ENCODE measurements at places on chromosomes 1 and 21.

- DNase-seq = peak; percentile 43
Observed at GRCh38 chr1:240092301-240093119, 827 bp downstream of the FMN2 start.

DNA sequence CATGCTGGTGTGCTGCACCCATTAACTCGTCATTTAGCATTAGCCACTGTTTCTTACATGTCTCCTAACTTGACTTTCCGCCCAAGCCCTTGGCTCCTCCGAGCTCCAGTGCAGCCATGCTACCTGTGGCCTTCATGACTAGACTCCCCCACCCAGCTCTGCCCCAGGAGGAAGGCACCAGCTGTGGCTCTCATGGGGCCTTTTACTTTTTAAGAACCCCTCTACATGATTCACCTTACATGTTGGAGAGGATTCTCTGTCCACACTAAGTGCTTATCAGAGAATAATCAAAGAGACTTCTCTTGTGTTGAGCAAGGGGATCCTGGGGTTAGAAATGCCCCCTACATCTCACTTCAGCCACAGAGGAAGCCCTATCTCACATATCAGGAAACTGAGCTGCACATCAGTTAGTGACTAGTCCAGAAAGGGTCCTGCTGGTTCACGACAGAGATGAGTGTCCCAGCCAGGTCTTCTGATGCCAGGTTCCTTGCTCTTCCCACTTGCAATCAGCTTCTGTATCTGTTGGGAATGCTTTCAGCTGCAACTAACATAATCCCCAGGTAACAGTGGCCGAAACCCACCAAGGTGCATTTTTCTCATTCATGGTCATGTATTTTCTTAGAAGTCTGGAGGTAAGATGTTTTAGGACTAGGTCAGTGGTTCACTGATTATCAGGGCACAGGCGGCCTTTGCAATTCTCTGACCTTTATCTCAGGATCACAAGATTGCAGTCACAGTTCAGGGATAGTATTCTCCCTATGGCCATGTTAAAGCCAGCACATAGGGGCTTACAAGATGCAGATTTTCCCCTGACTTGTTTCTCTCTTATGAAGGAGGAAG lies 45.9 kb downstream of the KLHDC7A start:
- no peak for DNase-seq

DNA sequence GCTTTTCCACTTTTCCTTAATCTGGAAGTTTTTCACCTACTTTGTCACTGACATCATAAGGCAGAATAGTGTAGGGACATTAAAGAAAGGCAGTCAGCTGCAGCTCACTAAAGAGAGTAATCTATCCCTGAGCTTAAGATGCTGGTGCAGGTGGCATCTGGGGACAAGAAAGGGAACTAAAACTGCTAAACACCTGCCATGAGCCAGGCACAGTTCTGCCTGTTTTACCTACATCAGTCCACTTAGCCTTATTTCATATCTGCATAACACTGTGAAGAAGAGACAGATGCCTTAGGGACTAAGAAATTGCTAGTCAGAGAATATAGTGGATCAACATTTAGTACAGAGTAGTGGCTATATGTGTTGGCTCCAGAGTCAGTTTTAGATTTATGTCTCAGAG lies 88.1 kb downstream of the GPATCH2 start:
- DNase-seq = no peak

DNA sequence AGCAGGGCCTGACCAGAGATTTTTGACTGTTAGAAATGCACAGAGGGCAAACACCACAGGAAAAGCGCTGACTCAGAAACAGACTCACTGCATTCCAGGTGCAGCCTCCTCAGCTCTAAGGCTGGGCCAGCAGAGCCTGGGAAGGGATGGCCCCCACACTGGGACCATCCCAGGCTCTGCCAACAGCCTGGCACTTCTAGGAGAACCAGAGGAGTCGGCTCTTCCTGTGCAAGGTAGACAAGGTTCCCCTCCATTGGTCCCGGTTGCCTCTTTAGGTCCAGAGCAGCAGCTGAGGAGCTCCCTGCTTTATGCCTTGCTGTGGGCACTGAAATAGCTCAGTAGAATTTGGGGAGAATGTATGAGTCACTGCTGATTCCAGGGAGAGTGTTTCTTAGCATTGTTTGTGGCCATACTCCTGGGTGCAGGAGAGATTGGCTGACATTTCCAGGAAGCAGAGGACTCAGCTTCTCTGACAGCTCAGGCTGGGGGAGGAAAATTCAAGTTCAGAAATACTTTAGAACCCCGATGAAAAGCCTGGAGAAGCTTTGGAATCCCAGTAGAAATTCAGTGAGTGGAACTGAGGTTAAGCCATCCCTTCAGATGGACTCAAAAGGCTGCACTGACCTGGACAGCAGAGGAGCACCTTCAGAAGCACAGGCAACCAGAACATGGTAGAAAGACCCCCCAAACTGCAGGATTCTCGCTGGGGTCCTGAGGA lies 19.7 kb downstream of the PRAMEF1 start:
- no peak for DNase-seq

DNA sequence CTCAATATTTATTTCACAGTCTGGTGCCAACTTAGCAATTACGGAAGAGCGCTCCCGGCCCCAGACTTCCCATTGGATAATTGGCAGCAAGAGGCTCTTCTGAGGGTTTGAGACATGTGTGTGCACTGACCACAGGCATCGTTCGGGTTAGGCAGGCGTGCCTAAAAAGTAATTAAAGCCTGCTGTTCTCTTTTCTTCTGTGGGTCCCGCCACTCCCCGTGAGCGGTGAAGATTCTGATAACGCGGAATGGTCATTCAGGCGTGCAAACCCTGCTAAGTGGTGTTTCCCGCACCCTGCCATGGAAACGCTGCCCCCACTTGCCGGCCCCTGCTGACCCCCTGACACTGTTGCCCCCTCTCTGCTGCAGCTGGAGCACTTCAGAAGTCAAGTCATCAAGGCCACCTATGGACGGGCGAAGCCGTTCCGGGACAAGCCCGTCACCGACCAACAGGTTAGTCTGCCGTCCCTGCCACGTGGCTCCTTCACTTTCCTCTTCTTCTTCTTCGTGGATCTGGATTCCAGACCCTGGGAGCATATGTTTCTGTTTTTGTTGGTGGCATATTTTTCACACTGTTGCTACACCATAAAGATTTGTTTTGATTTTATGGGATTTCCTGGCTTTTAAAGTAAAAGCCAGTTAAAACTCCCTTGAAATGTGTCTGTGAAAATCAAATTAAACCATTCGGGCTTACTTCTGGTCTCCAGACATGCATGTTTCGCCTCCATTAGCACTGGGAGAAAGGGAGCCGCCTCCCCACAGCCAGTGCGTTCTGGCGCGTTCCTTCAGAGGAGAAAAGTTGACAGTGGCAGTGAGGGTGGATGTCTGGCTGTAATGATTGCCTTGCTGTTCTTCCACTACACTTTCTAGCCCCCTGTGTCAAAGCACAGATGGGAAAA lies 79.9 kb downstream of the FHAD1 start:
- no peak for DNase-seq

- DNase-seq = peak; percentile 64
Observed at GRCh38 chr21:37220433-37220980, 46.6 kb downstream of the VPS26C start.

DNA sequence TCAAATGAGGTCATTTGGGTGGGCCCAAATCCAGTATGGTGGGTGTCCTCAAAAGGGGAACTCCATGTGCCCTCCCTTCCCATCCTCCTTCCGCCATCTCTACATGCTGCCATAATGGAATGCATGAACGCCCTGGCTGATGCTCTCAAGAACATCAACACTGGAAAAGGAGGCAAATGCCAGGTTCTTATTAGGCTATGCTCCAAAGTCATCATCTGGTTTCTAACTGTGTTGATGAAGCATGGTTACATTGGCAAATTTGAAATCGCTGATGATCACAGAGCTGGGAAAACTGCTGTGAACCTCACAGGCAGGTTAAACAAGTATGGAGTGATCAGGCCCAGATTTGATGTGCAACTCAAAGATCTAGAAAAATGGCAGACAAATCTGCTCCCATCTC lies 16.6 kb upstream of the TRIM45 start:
- DNase-seq = no peak

GRCh38 chr1:220330265-220330664 lies 58.0 kb upstream of the RAB3GAP2 start:
- no peak for DNase-seq

GRCh38 chr1:156904187-156904959 lies 10.9 kb downstream of the PEAR1 start:
- no peak for DNase-seq

DNA sequence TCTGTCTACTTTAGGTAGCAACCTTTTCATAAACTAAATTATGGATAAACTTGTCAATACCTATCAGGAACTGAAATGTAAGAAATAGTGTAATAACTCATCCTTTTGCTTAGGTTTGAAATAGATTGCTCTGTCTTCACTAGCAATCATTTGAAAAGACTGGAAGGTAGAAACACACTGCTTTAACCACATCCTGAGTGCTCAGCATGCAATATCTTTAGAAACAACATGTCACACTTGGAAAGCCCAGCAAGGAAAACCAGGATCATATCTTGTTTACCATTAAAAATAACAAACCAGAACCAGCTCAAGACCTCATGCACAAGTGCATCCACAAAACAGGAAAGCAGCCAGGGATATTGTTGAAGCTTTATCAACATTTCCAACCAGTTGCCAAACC lies 3.6 kb downstream of the KCNJ6 start:
- no peak for DNase-seq
